Endothelial cell (in vitro differentiated cells): ENCODE measurements at places on chromosomes 2 and 18. TPM values are rescaled to one million over a fixed set of nuclear protein-coding genes. Genes with fewer than 3 reads are reported as not detected.
A peak's percentile ranks its signal among the peaks of the same experiment; 100 is the strongest.

Gene IWS1
- 50.5 TPM for total RNA-seq

Gene DCDC2C
- not detected for total RNA-seq

Gene CHRND
- not detected for total RNA-seq

Gene GPD2
- total RNA-seq, result 38.3 TPM

Gene CYS1
- 7.3 TPM for total RNA-seq

GRCh38 chr2:36477746-36478145, 120.2 kb downstream of the FEZ2 start:
- peaks cover 2% of the 10 kb centered on the region for H3K27me3 ChIP-seq
- peaks cover 88% of the 10 kb centered on the region for H3K36me3 ChIP-seq
- peak overlapping the region; percentile 50 for H3K27ac ChIP-seq
- peaks cover 3% of the 10 kb centered on the region for H3K4me1 ChIP-seq
- H3K4me3 ChIP-seq, result peak overlapping the region; percentile 27
- DNase-seq, result no peak

- H3K27ac ChIP-seq, result no peak overlapping the region
- H3K36me3 ChIP-seq, result no peaks in the 10 kb centered on the region
- DNase-seq, result peak; percentile 1
- H3K4me1 ChIP-seq, result no peaks in the 10 kb centered on the region
- H3K4me3 ChIP-seq, result no peak overlapping the region
- H3K27me3 ChIP-seq, result peaks cover 10% of the 10 kb centered on the region
Observed at GRCh38 chr2:126908721-126909177, 10.1 kb downstream of the TEX51 start.

DNA sequence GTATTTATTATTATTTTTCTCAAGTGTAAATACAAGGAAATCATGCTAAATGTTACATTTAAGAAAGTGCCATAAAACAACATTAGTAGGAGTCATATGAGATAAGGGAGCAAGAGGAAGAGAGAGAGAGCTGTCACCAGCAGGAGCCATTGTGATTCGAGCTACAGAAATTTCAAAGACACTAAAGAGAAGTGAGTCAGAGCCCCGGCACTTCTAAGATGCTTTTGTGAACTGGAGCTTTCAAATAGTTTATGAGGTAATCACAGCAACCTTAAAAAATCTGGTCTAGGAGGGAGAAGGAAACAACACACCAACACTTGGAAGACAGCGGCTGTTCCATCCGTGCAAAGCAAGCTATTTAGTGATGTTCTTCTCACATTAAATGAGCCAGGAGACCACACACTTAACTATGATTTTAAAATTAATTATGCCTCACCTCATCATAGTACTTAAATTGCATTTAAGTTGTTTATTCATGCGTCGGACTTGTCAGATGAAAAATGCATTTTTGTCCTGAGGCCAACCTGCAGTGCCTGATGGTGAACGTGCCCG, 382.7 kb upstream of the SALL3 start:
- no peak overlapping the region for H3K4me3 ChIP-seq
- H3K27ac ChIP-seq, result no peak overlapping the region
- peaks cover 6% of the 10 kb centered on the region for H3K36me3 ChIP-seq
- peaks cover 4% of the 10 kb centered on the region for H3K27me3 ChIP-seq
- no peak for DNase-seq

DNA sequence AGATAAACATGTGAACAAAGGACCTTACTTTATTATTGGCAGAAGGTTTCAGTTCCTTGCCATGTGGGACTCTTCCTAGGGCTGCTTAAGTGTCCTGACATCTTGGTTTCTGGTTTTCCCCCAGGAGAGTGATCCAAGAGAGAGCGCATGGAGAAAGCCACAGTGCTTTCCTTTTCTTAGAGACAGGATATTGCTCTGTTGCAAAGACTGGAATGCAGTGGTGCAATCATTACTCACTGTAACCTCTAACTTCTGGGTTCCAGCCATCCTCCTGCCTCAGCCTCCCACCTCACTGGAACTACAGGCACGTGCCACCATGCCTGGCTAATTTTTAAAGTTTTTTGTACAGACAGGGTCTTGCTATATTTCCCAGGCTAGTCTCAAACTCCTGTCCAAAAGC, 38.1 kb upstream of the TCF7L1 start:
- peaks cover 3% of the 10 kb centered on the region for H3K27me3 ChIP-seq
- no peak for DNase-seq
- H3K4me1 ChIP-seq, result no peaks in the 10 kb centered on the region
- H3K36me3 ChIP-seq, result no peaks in the 10 kb centered on the region
- no peak overlapping the region for H3K4me3 ChIP-seq
- H3K27ac ChIP-seq, result no peak overlapping the region

DNA sequence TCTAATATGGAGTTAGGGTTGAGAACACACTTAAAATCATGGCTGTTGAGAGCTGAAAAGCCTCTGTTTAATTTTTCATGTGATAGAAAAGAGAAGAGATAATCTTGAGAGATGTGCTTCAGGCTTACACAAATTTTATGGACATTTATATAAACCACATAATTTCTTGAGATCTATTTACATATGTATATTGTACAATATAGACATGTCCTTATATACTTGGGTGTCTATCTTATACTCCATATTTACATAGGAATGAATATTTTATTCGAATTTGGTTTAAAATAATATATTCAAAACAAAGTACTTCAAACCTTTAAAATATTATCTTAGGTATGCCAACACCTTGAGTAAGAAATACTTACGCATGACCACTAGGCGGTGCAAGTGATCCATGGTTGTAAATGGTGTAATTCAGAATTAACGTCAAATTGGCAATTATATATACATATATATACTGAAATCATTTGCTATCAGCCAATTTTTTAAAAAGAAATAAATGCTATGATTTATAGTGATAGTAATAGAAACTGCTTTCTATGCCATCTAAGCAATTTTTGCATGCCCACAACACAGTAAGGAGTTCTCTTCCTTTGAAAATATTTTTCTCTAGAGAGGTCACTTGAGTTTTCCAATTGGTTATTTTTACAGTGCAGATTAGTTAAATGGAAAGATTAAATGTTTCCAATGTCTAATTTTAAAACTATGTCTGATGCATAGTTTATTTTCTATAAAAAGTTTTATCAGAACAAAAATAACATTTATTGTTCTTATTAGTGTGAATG, 37.6 kb upstream of the SPAG16 start:
- no peaks in the 10 kb centered on the region for H3K36me3 ChIP-seq
- no peak overlapping the region for H3K27ac ChIP-seq
- no peak overlapping the region for H3K4me3 ChIP-seq
- peak; percentile 62 for DNase-seq
- no peaks in the 10 kb centered on the region for H3K27me3 ChIP-seq
- no peaks in the 10 kb centered on the region for H3K4me1 ChIP-seq

- no peaks in the 10 kb centered on the region for H3K36me3 ChIP-seq
- H3K4me3 ChIP-seq, result no peak overlapping the region
- peak overlapping the region; percentile 43 for H3K27ac ChIP-seq
- no peaks in the 10 kb centered on the region for H3K27me3 ChIP-seq
Observed at GRCh38 chr2:120892967-120893667, 157.4 kb downstream of the GLI2 start.

GRCh38 chr18:3867236-3867635, 417.3 kb downstream of the TGIF1 start:
- no peaks in the 10 kb centered on the region for H3K36me3 ChIP-seq
- H3K27ac ChIP-seq, result no peak overlapping the region
- H3K27me3 ChIP-seq, result no peaks in the 10 kb centered on the region
- H3K4me3 ChIP-seq, result no peak overlapping the region
- no peaks in the 10 kb centered on the region for H3K4me1 ChIP-seq

GRCh38 chr2:64422466-64422865, 31.5 kb upstream of the LGALSL start:
- H3K4me1 ChIP-seq, result no peaks in the 10 kb centered on the region
- H3K27ac ChIP-seq, result no peak overlapping the region
- no peak for DNase-seq
- H3K27me3 ChIP-seq, result peaks cover 6% of the 10 kb centered on the region

GRCh38 chr18:79926715-79927606, 24.5 kb downstream of the SLC66A2 start:
- H3K4me3 ChIP-seq, result no peak overlapping the region
- no peaks in the 10 kb centered on the region for H3K4me1 ChIP-seq
- H3K27me3 ChIP-seq, result peaks cover 7% of the 10 kb centered on the region

DNA sequence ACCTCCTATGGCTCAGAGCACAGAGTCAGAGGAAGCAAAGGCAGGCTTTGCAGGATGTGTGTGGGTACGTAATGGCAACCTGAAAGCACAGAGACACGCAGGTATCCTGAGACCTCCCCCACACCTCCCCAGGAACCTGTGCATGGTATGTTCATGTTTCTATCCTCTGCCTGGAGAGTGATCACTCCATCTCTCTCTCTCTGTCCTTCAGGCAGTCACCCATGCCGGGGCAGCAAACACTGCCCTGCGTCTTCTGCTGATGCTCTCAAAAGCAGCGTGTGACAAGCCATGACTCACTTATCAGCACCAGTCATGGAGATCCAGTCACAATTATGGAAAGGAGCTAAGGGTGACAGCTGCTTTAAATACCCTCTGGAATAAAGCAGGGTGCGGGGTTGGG, 52.7 kb downstream of the PDCL3 start:
- H3K27ac ChIP-seq, result no peak overlapping the region
- no peak overlapping the region for H3K4me3 ChIP-seq
- H3K36me3 ChIP-seq, result peaks cover 4% of the 10 kb centered on the region
- peaks cover 3% of the 10 kb centered on the region for H3K27me3 ChIP-seq

DNA sequence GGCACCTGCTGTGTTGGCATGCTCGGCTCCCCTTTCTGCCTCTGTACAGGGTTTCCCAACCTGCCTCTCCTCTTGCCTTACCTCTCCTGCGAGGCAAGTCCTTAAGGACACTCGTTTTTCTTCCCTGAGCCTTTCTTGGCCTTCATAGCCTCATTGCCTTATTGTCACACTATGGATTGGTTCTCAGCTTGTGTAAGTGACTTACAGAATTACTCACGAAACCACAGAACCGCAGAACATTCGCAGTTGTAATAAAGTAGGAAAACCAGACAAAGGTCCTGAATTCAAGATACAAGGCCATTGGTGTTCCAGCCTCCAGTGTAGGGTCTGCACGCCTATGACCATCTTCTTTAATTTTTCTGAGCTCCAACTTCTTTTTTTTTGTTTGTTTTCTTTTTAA, 317.6 kb upstream of the SMIM21 start:
- DNase-seq, result no peak
- peaks cover 2% of the 10 kb centered on the region for H3K27me3 ChIP-seq
- no peaks in the 10 kb centered on the region for H3K36me3 ChIP-seq
- no peaks in the 10 kb centered on the region for H3K4me1 ChIP-seq

DNA sequence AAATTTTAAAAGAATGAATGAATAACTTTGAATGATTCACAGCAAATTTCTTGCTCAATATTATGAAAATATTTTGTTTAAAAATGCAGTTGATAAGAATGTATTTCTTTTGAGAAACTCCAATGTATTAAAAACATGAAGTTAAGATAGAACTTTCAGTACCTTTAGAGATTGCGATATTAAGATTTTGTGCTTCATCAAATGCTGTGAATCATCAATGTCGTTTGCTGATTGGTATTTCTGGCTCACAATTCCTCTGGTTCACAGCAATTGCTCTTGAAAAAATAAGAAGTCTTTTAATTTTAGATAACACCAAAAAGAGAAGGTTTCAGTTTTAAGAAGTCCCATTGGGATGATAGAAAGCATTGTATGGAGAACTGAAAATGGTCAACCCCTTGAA, 228.7 kb downstream of the IKZF2 start:
- H3K27me3 ChIP-seq, result no peaks in the 10 kb centered on the region
- H3K27ac ChIP-seq, result no peak overlapping the region
- no peaks in the 10 kb centered on the region for H3K4me1 ChIP-seq
- no peaks in the 10 kb centered on the region for H3K36me3 ChIP-seq
- DNase-seq, result no peak

- no peaks in the 10 kb centered on the region for H3K27me3 ChIP-seq
- H3K27ac ChIP-seq, result no peak overlapping the region
- DNase-seq, result no peak
- H3K36me3 ChIP-seq, result no peaks in the 10 kb centered on the region
- H3K4me3 ChIP-seq, result no peak overlapping the region
- H3K4me1 ChIP-seq, result no peaks in the 10 kb centered on the region
Observed at GRCh38 chr2:197348721-197349360, 38.3 kb upstream of the ANKRD44 start.
